Osteocyte (in vitro differentiated cells): ENCODE measurements at places on chromosomes 12 and 14.

DNA sequence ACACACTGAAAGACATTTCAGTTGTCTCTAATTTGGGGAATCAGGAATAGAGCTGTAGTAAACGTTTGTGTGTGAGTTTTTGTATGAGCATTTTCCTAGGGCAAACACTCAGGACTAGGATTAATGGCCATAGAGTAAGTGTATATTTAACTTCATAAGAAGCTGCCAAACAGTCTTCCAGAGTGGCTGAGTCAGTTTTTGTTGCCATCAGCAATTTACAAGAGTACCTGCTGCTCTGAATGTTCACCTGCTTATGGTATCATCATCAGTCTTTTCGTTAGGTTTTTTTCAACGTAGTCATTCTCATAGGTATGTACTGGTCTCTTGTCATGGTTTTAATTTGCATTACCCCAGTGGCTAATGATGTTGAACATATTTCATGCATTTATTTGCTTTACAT, 30.6 kb upstream of the TRHDE start:
- no peak for DNase-seq

DNA sequence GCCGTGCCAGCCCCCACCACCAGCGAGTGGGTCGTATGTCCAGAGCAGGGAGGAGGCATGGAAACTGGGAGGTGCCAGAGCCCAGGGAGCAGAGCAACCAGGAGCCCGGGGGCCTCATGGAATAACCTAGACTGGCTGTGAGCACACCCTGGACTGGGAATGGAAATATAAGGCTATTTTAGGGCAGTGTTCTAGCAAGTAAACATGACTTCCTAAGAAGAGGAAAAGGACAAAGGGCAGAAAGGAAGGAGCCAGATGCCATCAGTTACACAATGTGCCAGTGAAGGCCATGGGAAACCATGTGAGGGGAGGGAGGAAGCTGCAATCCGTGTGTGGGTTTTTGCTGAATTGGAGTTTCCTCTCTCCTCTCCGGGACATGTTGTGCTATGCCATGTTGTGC, 18.7 kb upstream of the CPM start:
- DNase-seq, result no peak

GRCh38 chr14:72521045-72521444, 372.9 kb downstream of the DPF3 start:
- DNase-seq, result no peak

GRCh38 chr12:124020514-124020949, 47.5 kb downstream of the ZNF664 start:
- DNase-seq, result no peak

GRCh38 chr14:92754966-92755365, 6.5 kb upstream of the LGMN start:
- no peak for DNase-seq

DNA sequence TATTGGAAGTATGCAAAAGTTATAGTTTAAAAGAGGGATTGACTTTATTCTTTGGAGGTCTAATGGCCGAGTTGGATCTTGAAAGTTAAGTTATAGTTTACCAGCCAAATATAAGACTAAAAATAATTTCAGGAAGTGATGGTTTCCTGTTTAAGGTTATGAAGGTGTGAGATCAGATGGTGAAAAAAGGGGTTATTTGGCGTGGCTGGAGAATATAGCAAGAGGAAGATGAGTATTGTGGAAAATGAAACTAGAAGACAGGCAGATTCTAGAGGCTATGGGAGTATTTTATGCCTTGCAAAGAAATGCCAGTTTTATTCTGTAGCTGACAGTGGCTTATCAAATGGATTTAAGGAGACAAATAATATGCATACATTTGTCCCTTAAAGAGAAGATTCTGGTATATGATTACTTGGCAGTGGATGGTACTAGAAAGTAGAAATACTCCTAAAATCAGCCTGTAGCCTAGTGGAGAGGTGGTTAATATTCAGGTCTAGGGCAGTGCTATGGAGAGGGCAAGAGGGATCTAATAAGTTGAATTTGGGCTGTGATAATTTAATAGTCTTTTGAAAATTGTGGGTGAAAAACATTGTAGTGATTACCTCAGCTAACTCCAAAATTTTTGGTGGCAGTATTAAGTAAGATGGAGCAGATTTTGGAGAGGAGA, 1091.8 kb upstream of the ATXN7L3B start:
- DNase-seq, result no peak
